ENCODE measurements at places on chromosomes 4 and X. TPM values are rescaled to one million over a fixed set of nuclear protein-coding genes. Genes with fewer than 3 reads are reported as not detected.

GRCh38 chr4:8534129-8534528, 46.1 kb upstream of the GPR78 start:
- peak overlapping the region; percentile 88 for H3K27ac ChIP-seq
- no peaks in the 10 kb centered on the region for H3K4me1 ChIP-seq
- peak overlapping the region; percentile 46 for H3K4me3 ChIP-seq
- H3K36me3 ChIP-seq: no peaks in the 10 kb centered on the region
- no peaks in the 10 kb centered on the region for H3K27me3 ChIP-seq

DNA sequence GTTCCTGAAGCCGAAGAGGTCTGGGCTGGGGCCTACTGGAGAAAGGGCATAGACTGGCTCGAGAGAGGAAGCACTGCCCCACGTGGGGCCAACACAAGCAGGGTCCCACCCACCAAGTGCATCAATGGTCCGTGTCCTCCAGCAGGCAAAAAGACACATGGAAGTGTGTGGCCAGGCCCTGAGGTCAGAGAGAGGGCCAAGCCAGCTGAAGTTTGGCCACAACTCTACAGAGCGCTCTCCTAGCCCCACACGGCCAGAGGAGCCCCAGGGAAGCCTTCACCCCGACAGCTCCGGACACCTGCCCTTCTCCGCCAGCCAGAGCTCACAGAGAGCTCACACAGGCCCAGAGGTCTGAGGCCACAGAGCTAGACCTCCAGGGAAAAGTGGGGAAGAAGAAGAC, 8.5 kb upstream of the KDM5C start:
- H3K36me3 ChIP-seq: no peaks in the 10 kb centered on the region
- H3K4me3 ChIP-seq: no peak overlapping the region
- H3K27me3 ChIP-seq: peaks cover 41% of the 10 kb centered on the region
- no peak overlapping the region for H3K27ac ChIP-seq

- H3K27ac ChIP-seq: no peak overlapping the region
- H3K4me1 ChIP-seq: no peaks in the 10 kb centered on the region
- DNase-seq: no peak
- H3K27me3 ChIP-seq: no peaks in the 10 kb centered on the region
- no peak overlapping the region for H3K4me3 ChIP-seq
These were observed 1058.9 kb downstream of the C4orf33 start for GRCh38 chr4:130154901-130155300.

- peak overlapping the region; percentile 88 for H3K27ac ChIP-seq
- peaks cover 5% of the 10 kb centered on the region for H3K4me1 ChIP-seq
- DNase-seq: no peak
- no peaks in the 10 kb centered on the region for H3K36me3 ChIP-seq
- no peak overlapping the region for H3K4me3 ChIP-seq
These were observed 111.5 kb downstream of the AFAP1 start for GRCh38 chr4:7828011-7828720.

- H3K27ac ChIP-seq: no peak overlapping the region
- no peaks in the 10 kb centered on the region for H3K36me3 ChIP-seq
- H3K4me3 ChIP-seq: no peak overlapping the region
- H3K4me1 ChIP-seq: no peaks in the 10 kb centered on the region
These were observed 10.9 kb upstream of the TBC1D14 start for GRCh38 chr4:6898763-6899162.

DNA sequence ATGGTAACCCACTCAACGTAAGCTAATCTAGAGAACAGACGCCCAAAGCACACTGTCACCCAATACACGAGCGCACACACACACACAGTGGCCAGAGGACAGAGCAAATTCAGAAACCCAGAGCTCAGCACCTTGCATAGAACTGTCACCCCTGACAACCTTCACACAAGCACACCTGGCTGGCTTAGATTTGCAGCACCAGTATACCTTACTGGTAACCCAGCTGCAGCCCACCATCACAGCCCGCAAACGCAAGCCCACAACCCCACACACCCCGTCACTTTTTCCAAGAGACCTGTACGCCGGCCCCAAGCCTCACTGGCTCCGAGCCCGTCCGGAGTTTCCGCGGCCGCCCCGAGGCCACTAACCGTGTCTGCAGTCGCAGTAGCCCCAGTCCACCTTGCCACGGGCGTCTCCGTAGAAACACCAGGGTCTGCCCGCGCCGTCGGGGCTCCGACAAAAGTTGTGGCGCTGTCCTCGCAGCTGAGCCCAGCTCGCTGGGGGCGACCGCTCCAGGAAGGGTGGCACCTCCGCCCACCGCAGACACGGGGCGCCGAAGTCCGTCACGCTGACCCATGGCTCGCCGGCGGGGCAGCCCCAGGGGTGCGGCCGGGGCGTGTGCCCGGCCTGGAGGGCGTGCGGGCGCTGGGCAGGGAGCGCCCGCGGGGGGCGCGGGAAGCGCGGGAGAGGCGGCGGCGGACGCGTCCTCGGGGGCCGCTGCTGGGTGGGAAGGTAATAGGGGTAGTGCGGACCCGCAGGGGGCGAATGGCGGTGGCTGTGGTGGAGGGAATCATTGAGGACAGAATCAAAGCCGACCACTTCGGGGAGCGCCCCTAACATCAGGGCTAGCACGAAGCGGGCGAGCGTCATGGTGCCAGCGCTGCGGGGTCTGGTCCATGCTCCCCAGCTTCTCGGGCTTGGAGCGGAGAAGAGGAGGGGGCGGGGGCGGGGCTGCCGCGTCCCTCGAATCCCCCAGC, 664 bp downstream of the PRSS12 start:
- H3K4me3 ChIP-seq: peak overlapping the region; percentile 45
- peak; percentile 58 for DNase-seq
- H3K36me3 ChIP-seq: no peaks in the 10 kb centered on the region
- H3K27me3 ChIP-seq: no peaks in the 10 kb centered on the region

- H3K4me3 ChIP-seq: no peak overlapping the region
- H3K4me1 ChIP-seq: no peaks in the 10 kb centered on the region
- no peaks in the 10 kb centered on the region for H3K36me3 ChIP-seq
- no peak overlapping the region for H3K27ac ChIP-seq
These were observed 190.8 kb downstream of the SPATA18 start for GRCh38 chr4:52241916-52242315.

DNA sequence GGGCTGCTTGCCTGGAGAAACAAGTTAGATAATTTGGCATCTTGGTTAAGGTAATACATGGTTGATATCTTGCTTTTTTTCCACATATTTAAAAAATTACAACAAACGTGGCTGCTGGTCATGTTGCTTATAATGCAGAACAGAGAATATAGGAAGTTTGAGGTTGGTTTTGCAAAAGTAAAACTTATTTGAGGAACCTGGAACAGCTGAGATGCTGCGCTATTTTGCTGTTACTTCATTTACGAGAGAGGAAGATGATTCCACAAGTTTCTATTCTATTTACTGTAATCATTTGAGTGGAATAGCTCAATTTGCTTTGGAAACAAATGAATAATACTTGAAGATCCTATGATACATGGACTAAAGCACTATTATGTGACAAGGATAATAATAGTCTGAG, 118.9 kb downstream of the TMA16 start:
- H3K4me3 ChIP-seq: peak overlapping the region; percentile 33
- no peaks in the 10 kb centered on the region for H3K4me1 ChIP-seq
- H3K36me3 ChIP-seq: no peaks in the 10 kb centered on the region
- H3K27me3 ChIP-seq: no peaks in the 10 kb centered on the region

DNA sequence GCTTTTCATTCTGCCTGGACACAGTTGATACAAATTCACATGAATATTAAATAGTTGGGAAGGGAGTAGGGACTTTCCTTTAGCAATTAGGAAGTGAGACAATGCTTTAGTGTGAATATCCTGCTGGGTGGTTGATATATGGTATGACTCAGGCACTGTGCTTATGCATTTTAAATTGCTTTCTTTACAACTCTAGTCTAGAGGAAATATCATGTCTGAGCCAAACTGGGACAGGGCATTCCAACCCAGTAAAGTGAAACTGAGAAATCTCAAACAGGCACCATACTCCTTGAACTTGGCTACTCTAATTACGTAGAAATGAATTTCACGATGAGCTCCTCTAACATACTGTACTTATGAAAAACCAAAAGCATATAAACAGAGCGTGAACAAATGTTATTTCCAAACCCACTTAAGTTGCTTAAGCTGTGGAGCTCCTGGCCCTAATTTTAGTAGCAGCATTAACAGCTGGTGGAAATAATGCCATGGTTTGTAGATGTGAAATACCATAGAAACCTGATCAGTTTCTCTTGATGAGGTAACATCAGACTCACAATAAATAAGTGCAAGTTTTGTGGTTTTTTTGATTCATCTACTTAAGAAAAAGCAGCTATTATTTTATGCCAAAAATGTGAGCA, 242.9 kb upstream of the GK2 start:
- no peaks in the 10 kb centered on the region for H3K36me3 ChIP-seq
- H3K4me3 ChIP-seq: no peak overlapping the region
- H3K4me1 ChIP-seq: no peaks in the 10 kb centered on the region
- no peak overlapping the region for H3K27ac ChIP-seq

DNA sequence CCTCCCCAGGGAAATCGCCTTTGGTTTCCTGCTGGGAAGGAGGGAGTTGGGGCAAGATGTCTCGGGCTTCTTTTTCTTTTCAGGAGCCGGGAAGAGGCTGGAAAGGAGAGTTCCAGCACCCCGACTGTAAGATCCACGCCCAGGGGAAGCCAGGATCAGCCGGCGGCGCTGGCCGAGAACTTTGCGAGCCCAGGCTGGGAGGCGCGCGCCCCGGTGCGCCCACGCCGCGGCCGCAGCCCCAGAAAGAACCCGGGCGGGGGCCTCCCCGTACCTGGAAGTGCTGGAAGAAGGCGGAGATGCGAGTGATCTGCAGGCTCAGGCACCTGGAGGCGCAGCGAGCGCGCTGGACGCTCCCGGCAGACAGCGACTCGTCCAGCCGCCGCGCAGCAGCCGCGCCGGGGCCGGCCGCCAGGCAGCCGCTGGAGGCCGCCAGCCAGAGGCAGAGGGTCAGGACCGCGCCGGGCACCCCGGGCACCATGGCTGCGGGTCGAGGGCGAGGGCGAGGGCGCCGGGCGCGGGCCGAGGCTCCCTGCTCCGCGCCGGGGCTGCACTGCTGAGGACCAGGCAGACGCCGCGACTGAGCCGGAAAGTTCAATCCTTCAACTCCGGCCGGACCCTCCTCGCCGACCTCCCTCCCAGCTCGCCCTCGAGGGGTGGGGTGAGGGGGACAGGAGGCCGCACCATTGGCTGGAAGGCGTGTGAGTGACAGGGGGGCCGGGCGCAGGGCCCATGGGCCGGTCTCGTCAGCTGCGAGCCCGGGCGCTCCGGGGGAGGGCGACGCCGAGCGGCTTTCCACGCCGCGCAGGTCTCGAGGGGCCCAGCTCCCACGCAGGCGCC, at the start of gene ANOS1:
Gene ANOS1 (minus strand): TSS at position 579 of the 837 bp plus-strand sequence. CDS start 101 bp downstream, at position 478.
- peaks cover 49% of the 10 kb centered on the region for H3K27me3 ChIP-seq
- H3K27ac ChIP-seq: no peak within 1 kb of the TSS
- no peaks in the 10 kb centered on the region for H3K4me1 ChIP-seq
- no peaks in the 10 kb centered on the region for H3K36me3 ChIP-seq
- DNase-seq: no peak

- H3K27me3 ChIP-seq: peaks cover 18% of the 10 kb centered on the region
- no peak overlapping the region for H3K27ac ChIP-seq
- H3K4me1 ChIP-seq: no peaks in the 10 kb centered on the region
- no peak overlapping the region for H3K4me3 ChIP-seq
- no peaks in the 10 kb centered on the region for H3K36me3 ChIP-seq
These were observed 111.7 kb upstream of the RPS6KA3 start for GRCh38 chrX:20378233-20378920.

- no peak for DNase-seq
- no peak overlapping the region for H3K27ac ChIP-seq
- H3K36me3 ChIP-seq: no peaks in the 10 kb centered on the region
- no peaks in the 10 kb centered on the region for H3K27me3 ChIP-seq
- no peak overlapping the region for H3K4me3 ChIP-seq
- no peaks in the 10 kb centered on the region for H3K4me1 ChIP-seq
These were observed 874.3 kb upstream of the INTU start for GRCh38 chr4:126758493-126758892.

GRCh38 chr4:128854433-128854832, 44.9 kb downstream of the JADE1 start:
- no peak overlapping the region for H3K4me3 ChIP-seq
- H3K36me3 ChIP-seq: peaks cover 9% of the 10 kb centered on the region
- H3K4me1 ChIP-seq: no peaks in the 10 kb centered on the region

DNA sequence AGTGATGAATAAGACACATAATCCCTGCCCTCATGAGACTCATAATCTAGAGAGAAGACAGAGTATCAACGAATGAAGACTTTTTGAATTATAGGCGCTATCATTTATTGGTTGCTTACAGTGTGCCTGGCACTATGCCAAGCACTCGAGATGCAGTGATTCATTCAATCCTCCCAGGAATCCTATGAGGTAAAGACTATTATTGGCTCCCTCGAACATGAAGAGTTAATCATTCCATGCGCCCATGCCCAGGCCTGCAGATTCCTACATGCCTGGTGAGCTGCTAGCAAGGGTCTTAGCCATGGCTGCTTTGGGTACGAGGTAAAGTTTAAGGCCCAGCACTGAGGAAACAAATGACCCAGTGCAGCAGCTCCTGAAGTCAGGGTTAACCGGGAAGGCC, 47.0 kb downstream of the TEX13B start:
- no peaks in the 10 kb centered on the region for H3K36me3 ChIP-seq
- peaks cover 64% of the 10 kb centered on the region for H3K27me3 ChIP-seq
- peak overlapping the region; percentile 41 for H3K4me3 ChIP-seq
- no peak for DNase-seq

DNA sequence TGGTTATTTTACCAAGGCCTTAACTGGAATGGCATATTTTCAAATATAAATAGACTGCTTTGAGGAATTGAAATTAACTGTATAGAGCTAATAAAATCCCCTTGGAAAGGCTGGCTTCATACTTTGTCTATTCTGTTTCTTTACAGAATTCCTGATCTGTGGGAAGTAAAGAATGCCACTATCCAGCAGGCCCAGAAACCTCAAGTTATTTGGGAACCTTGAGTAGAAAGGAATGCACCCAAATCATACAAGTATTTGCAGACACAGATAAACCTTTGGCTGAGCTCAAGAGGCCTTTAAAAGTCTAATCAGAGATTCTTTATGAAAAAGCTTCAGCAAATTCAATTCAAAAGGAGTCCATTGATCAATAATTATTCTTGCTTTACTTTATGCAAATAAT, 975.7 kb upstream of the PABPC4L start:
- H3K4me3 ChIP-seq: no peak overlapping the region
- no peak for DNase-seq
- no peaks in the 10 kb centered on the region for H3K4me1 ChIP-seq
- no peak overlapping the region for H3K27ac ChIP-seq

CCDC149 gene
- 18.6 TPM for total RNA-seq

CDX4 gene
- not detected for total RNA-seq

RBM47 gene
- total RNA-seq: 151 TPM

RASSF6 gene
- not detected for total RNA-seq

VEGFD gene
- total RNA-seq: 6.0 TPM
